M059J (cell line): ENCODE measurements at places on chromosomes 7 and 10. TPM values are rescaled to one million over a fixed set of nuclear protein-coding genes. Genes with fewer than 3 reads are reported as not detected.

The ABI1 gene
- total RNA-seq = 31.3 and 32.0 TPM in 2 replicates

The MYO3A gene
- not detected in 2 replicates for total RNA-seq

The CALML5 gene
- total RNA-seq = not detected in 2 replicates

The MBL2 gene
- total RNA-seq = 0.02 TPM in 1 of 2 replicates, not detected in the other

The OPN1SW gene
- total RNA-seq = not detected in 2 replicates

The MPP7 gene
- 0.94 and 1.7 TPM in 2 replicates for total RNA-seq

The CASP2 gene
- total RNA-seq = 22.5 and 31.2 TPM in 2 replicates

The CAMK2B gene
- 0.49 TPM in 1 of 2 replicates, not detected in the other for total RNA-seq

The SPDYE8 gene
- not detected in 2 replicates for total RNA-seq

The RAMP3 gene
- 0.66 and 1.7 TPM in 2 replicates for total RNA-seq

The GIMAP8 gene
- total RNA-seq = not detected in 2 replicates

The SP8 gene
- not detected in 2 replicates for total RNA-seq

The SFXN4 gene
- total RNA-seq = 18.5 and 22.0 TPM in 2 replicates

The BAIAP2L1 gene
- 19.3 and 28.7 TPM in 2 replicates for total RNA-seq

The WDFY4 gene
- total RNA-seq = not detected in 2 replicates

The CUBN gene
- 0.27 and 2.0 TPM in 2 replicates for total RNA-seq

The DNAAF5 gene
- 23.3 and 35.4 TPM in 2 replicates for total RNA-seq

The LRRD1 gene
- not detected in 2 replicates for total RNA-seq

The CPN1 gene
- total RNA-seq = not detected in 2 replicates

The TMEM225B gene
- total RNA-seq = 0.20 and 0.62 TPM in 2 replicates

The PNLIPRP2 gene
- not detected in 2 replicates for total RNA-seq

The ADRB1 gene
- total RNA-seq = 0.12 and 0.52 TPM in 2 replicates

The MTPN gene
- total RNA-seq = 154 and 217 TPM in 2 replicates

The PNLIP gene
- total RNA-seq = not detected in 2 replicates

The FAM24A gene
- total RNA-seq = not detected in 2 replicates

The SERPINE1 gene
- 102 and 119 TPM in 2 replicates for total RNA-seq

The LAMB4 gene
- total RNA-seq = 0.30 and 0.39 TPM in 2 replicates

The TMEM196 gene
- total RNA-seq = not detected in 2 replicates

The PIK3AP1 gene
- 2.4 and 4.5 TPM in 2 replicates for total RNA-seq

The ANKRD1 gene
- 32.4 and 40.0 TPM in 2 replicates for total RNA-seq

The ZC3HAV1 gene
- total RNA-seq = 51.3 and 73.1 TPM in 2 replicates

The PAPOLB gene
- not detected in 2 replicates for total RNA-seq

The SLC26A5 gene
- not detected in 2 replicates for total RNA-seq

The FAM25G gene
- not detected in 2 replicates for total RNA-seq

The ATP6V0A4 gene
- total RNA-seq = 0.20 and 0.91 TPM in 2 replicates

The GRID1 gene
- total RNA-seq = not detected in 2 replicates

The HUS1 gene
- total RNA-seq = 7.5 and 19.4 TPM in 2 replicates

The SMNDC1 gene
- total RNA-seq = 8.4 and 13.3 TPM in 2 replicates

The IL2RA gene
- not detected in 2 replicates for total RNA-seq

The VAX1 gene
- not detected in 2 replicates for total RNA-seq

The ADCY1 gene
- 2.5 and 4.0 TPM in 2 replicates for total RNA-seq

The FLNC gene
- total RNA-seq = 60.7 and 150 TPM in 2 replicates

The LRRC18 gene
- total RNA-seq = not detected in 2 replicates

The MRLN gene
- total RNA-seq = not detected in 2 replicates

The TMEM213 gene
- not detected in 2 replicates for total RNA-seq

The PRPS1L1 gene
- total RNA-seq = not detected in 2 replicates

The PDLIM1 gene
- 55.3 and 69.1 TPM in 2 replicates for total RNA-seq

The PDE6C gene
- total RNA-seq = not detected in 2 replicates

The RPEL1 gene
- 0.12 TPM in 1 of 2 replicates, not detected in the other for total RNA-seq

The CYP26C1 gene
- total RNA-seq = not detected in 2 replicates
